Activated CD4-positive, alpha-beta memory T cell treated with anti-CD3 and anti-CD28 coated beads for 36 hours (primary cell): ENCODE measurements at places on chromosomes 2 and 18. TPM values are rescaled to one million over a fixed set of nuclear protein-coding genes. Genes with fewer than 3 reads are reported as not detected.

DNA sequence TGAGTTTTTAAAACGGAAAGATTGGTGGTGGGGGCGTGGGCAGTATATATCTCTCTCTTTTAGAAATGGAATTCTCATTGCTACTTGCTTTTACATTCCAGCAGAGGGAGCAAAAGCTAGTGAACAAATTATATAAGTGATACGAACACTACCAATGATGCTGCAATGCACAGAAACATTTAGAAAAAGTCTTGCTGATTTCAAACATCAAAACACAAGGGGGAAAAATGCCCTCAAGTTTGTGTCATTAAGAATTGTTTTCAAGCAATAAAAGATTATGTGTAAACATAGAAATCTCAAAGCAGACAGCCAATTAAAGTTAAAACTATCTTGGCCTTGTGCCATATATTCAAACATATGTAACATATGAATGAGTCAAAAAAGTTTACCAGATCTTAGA lies 296.3 kb upstream of the KCNJ3 start:
- DNase-seq: no peak
- H3K36me3 ChIP-seq: no peaks in the 10 kb centered on the region

The RGPD6 gene
- total RNA-seq: 5.1 TPM

The NEU2 gene
- total RNA-seq: not detected

The KCMF1 gene
- total RNA-seq: 94.1 TPM

DNA sequence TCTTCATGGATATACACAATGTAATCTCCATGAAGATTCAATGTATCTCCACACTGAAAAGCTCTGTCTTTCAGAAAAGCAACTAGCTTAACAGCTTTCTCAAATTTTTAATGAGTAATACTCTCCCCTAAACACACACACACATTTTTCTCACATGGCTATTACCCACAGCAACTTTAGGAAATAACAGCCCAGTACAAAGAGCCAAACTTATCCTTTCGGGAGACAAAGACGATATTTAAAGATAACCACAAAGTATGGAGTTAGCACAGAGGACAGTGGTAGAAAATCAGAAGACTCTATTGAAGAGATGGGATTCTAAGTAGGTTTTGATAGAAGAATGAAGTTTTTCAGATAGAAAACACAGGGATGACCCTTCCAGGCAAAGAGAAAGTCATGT lies 394.9 kb upstream of the TRIB2 start:
- no peak overlapping the region for H3K27ac ChIP-seq
- DNase-seq: no peak
- H3K4me1 ChIP-seq: no peaks in the 10 kb centered on the region
- H3K4me3 ChIP-seq: no peak overlapping the region
- H3K27me3 ChIP-seq: no peaks in the 10 kb centered on the region

DNA sequence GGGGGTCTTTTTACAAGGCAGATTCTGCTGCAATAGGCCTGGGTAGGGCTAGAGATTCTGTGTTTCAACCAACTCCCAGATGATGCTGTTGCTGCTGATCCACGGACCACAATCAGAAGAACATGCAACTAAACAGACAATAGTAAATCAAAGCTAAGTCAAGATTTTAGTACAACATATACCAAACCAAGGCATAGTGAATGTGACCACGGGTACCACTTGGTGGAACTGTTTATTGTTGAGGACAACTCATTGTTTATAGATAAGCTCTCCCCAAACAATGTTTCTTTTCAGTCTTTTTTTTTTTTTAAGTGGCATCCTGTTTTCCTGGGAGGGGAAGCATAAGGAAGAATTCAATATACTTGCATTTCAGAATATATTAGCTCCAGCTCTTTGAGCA lies 36.0 kb upstream of the DARS1 start:
- no peaks in the 10 kb centered on the region for H3K27me3 ChIP-seq
- H3K4me3 ChIP-seq: no peak overlapping the region
- H3K27ac ChIP-seq: no peak overlapping the region
- no peak for DNase-seq
- no peaks in the 10 kb centered on the region for H3K4me1 ChIP-seq
- no peaks in the 10 kb centered on the region for H3K36me3 ChIP-seq

GRCh38 chr2:81283081-81283480 lies 978.5 kb upstream of the LRRTM1 start:
- no peak overlapping the region for H3K27ac ChIP-seq
- no peak for DNase-seq
- no peaks in the 10 kb centered on the region for H3K4me1 ChIP-seq
- no peaks in the 10 kb centered on the region for H3K36me3 ChIP-seq
- H3K4me3 ChIP-seq: no peak overlapping the region

DNA sequence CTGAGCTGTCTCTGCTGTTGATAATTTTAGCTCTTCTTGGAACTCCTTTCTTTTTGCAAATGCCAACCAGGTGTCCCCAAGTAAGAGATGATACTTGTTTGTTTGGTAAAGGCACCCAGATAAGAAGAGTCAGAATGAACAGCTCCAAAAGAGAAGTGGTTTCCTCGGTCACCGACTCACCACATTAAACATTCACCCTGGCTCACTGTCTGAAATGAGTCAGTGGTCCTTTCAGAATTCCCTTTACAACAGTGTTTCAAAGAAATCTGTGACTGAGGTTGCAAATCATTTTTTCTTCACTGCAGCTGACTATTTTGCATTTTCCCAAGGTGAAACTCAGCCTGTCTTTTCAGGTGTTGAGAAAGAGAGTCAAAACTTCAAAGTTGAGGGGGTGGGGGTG lies 16.2 kb upstream of the CXCR4 start:
- H3K27me3 ChIP-seq: peaks cover 11% of the 10 kb centered on the region
- peak; percentile 89 for DNase-seq
- H3K4me3 ChIP-seq: peak overlapping the region; percentile 21

The HOXD1 gene
- not detected for total RNA-seq

DNA sequence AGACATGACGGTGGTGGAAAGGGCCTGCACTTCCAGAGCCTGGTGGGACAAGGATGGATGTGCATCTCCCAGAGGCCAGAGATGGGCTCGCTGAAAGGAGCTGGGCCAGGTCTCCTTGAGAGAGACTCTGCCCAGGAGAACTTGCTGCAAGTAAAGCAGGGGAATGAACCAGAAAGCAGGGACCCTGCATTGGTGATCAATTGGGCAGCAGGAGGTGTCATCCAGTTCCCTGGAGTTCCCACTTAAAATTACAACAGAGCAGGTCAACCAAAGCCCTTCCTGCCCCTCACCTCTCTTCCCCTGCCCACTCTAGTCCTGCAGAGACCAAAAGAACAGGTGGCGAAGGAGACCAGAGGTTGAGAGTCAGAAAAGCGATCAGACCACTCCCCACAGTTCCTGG lies 69.7 kb upstream of the CAB39 start:
- no peak for DNase-seq
- H3K27me3 ChIP-seq: no peaks in the 10 kb centered on the region
- peaks cover 27% of the 10 kb centered on the region for H3K4me1 ChIP-seq

The KCNIP3 gene
- not detected for total RNA-seq

The EVX2 gene
- total RNA-seq: not detected

- no peak overlapping the region for H3K27ac ChIP-seq
- DNase-seq: peak; percentile 18
- no peaks in the 10 kb centered on the region for H3K4me1 ChIP-seq
- H3K27me3 ChIP-seq: peaks cover 9% of the 10 kb centered on the region
Observed at GRCh38 chr2:175366815-175367214, 185.3 kb upstream of the ATP5MC3 start.

The PXDN gene
- not detected for total RNA-seq

GRCh38 chr2:35454966-35455638 lies 900.5 kb upstream of the CRIM1 start:
- H3K27me3 ChIP-seq: no peaks in the 10 kb centered on the region
- no peak overlapping the region for H3K27ac ChIP-seq
- no peaks in the 10 kb centered on the region for H3K4me1 ChIP-seq
- no peak for DNase-seq
- H3K36me3 ChIP-seq: no peaks in the 10 kb centered on the region

DNA sequence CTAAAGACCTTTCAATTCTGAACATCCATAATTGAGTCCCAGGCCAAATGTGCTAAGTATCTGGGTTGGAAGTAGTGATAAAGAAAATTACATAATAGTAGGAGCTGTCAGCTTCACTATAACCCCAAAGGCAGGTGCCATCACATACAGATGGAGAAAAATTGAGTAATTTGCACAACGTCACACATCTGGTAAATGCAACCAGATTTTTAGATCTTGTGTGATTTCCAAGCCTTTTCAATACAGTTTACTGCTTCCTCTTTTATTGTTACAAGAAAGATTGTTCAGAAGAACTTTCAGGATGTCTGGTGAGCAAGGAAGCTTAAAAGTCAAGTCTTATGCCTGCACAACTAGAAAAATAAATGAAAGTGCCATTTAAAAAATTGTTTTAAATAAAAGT lies 62.3 kb downstream of the UBE2E3 start:
- no peak overlapping the region for H3K4me3 ChIP-seq
- peaks cover 17% of the 10 kb centered on the region for H3K4me1 ChIP-seq
- H3K27ac ChIP-seq: no peak overlapping the region
- no peaks in the 10 kb centered on the region for H3K27me3 ChIP-seq
- no peak for DNase-seq

- H3K27ac ChIP-seq: no peak overlapping the region
- H3K36me3 ChIP-seq: no peaks in the 10 kb centered on the region
- H3K4me1 ChIP-seq: no peaks in the 10 kb centered on the region
- no peak for DNase-seq
Observed at GRCh38 chr2:9141091-9141667, 65.4 kb upstream of the ASAP2 start.

The TNFRSF11A gene
- total RNA-seq: 5.7 TPM

GRCh38 chr2:43028188-43028587 lies 198.2 kb downstream of the ZFP36L2 start:
- H3K27ac ChIP-seq: no peak overlapping the region
- H3K36me3 ChIP-seq: no peaks in the 10 kb centered on the region
- H3K27me3 ChIP-seq: no peaks in the 10 kb centered on the region
- H3K4me3 ChIP-seq: no peak overlapping the region
- H3K4me1 ChIP-seq: peaks cover 11% of the 10 kb centered on the region

The FABP1 gene
- total RNA-seq: not detected

GRCh38 chr2:11408959-11409571 lies 56.9 kb downstream of the E2F6 start:
- no peaks in the 10 kb centered on the region for H3K4me1 ChIP-seq
- DNase-seq: no peak
- no peak overlapping the region for H3K27ac ChIP-seq
- peaks cover 9% of the 10 kb centered on the region for H3K27me3 ChIP-seq

The NOSTRIN gene
- total RNA-seq: not detected

GRCh38 chr2:122739732-122740593 lies 984.5 kb downstream of the TSN start:
- no peaks in the 10 kb centered on the region for H3K27me3 ChIP-seq
- H3K4me3 ChIP-seq: no peak overlapping the region
- no peak for DNase-seq
- H3K4me1 ChIP-seq: no peaks in the 10 kb centered on the region
- H3K36me3 ChIP-seq: no peaks in the 10 kb centered on the region
- H3K27ac ChIP-seq: no peak overlapping the region

The DTNA gene
- not detected for total RNA-seq

DNA sequence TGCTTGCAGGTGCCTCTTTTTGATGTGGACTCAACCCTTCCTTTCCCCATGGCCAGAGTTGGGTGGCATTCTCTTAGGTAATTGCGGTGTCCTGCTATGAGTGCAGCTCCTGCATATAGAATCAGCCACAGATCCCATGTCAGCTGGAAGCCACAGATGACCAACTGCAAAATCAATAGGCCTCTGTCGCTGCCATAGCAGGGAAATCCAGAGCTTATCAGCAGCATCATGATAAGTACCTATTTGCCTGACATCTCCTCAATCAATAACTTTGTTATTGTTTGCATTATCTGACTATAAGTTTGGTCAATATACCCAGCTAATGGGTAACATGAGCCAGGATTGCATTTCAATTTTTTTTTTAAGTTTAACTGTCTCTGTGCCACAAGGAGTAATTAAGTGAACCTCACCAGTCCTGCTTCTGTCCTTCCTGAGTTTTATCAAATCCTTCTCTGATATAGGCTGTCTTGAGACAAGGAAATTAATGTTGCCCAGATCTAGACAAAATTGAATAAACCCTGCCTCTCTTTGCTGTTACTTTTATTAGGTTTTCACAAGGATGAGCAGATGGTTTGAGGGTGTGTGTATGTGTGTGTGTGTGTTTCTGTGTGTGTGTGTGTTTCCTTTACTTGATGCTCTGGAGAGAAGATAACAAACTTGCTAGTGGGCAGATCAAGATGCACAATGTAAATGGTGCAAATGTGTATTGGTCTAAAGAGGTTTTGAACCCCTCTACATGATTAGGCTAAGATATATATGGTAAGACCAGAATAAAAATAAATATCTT lies 59.6 kb upstream of the CREB1 start:
- no peak for DNase-seq
- H3K4me3 ChIP-seq: no peak overlapping the region
- H3K4me1 ChIP-seq: peaks cover 29% of the 10 kb centered on the region
- H3K27ac ChIP-seq: no peak overlapping the region
- H3K36me3 ChIP-seq: no peaks in the 10 kb centered on the region

GRCh38 chr2:85237849-85238565 lies 89.8 kb downstream of the TGOLN2 start:
- H3K36me3 ChIP-seq: no peaks in the 10 kb centered on the region
- H3K4me3 ChIP-seq: no peak overlapping the region
- no peak overlapping the region for H3K27ac ChIP-seq
- no peak for DNase-seq

The SMAD7 gene
- 14.4 TPM for total RNA-seq

- no peak overlapping the region for H3K4me3 ChIP-seq
- peak; percentile 2 for DNase-seq
- no peak overlapping the region for H3K27ac ChIP-seq
Observed at GRCh38 chr2:96102596-96103186, 13.7 kb downstream of the ADRA2B start.

DNA sequence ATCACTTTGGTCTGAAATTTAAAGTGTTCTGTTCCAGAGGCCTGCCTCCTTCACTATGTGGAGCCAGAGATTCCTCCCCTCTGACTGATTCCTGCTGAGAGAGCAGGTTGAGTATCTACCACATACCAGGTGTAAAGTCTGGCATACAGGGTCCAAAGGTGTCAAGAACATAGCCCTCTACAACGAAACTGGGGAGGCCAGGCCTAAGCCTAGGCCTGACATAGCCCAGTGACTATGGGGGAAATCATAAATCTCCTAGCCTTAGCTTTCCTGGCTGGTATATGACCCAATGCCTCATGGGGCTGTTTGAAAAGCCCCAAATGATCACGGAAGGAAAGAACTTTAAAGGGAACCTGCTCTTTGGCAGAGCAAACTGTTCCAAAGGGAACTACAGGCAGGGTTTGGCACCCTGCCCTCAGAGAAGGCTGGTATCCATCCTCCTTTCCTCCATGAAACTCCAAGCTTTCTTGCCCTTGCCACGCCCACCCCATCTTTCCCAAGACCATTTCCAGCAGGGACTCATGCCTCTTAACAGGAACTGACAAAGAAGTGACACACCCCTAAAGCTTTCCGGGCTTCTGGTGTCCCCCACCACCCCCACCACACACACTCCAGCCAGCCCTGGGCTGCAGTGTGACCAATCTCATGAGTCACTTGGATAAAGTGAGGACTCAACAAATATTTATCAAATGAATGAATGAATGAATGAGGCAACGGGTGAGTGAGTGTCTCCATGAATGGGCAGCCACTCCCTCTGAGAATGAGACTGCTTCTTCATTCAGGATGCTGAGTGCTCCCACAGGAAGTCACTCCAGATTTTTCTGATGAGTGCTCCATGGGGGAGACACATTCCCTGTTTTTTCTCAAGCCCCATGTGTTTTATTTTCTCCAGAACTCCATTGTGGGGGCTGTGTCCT lies 114.5 kb upstream of the STPG4 start:
- H3K27ac ChIP-seq: no peak overlapping the region
- no peaks in the 10 kb centered on the region for H3K27me3 ChIP-seq

The ACYP2 gene
- 5.6 TPM for total RNA-seq

The LIMS3 gene
- total RNA-seq: 3.3 TPM

The ERMN gene
- 0.82 TPM for total RNA-seq
